ENCODE measurements at places on chromosomes 6 and 20.

DNA sequence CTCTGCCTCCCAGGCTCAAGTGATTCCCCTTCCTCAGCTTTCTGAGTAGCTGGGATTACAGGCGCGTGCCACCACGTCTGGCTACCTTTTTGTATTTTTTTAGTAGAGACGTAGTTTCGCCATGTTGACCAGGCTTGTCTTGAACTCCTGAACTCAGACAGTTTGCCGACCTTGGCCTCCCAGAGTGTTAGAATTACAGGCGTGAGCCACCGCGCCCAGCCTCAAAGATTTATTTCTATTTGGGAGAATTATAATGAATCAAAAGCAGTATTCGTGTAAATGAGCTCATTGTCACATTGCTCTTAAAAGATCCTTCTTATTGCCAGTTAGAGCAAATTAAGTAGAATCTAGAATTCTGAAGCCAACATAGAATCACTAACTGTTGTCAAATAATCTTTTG is 9.4 kb upstream of the ZNF343 start:
- DNase-seq, result no peak

- DNase-seq, result no peak
These were observed 62.8 kb downstream of the ILRUN start for GRCh38 chr6:34633785-34634184.

- DNase-seq, result no peak
These were observed 6.8 kb downstream of the BNIP5 start for GRCh38 chr6:36329798-36330291.

DNA sequence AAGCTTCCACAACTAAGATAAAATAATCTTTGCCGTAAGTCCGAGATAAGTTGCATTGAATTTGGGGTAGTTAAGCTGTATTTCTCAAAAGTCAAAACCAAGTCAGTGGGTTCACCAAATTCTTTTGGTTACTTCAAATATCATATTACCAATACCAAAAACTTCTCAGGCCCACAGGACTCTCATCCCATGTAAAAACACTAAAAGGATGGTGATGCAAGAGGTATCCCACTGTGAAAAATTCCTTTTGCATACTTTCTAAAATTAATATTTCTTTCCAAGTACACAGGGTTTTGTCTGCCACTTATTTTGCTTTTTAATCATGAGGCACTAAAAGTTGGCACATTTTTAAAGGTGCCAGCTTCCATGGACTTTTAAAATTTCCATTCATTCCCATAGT is 151.3 kb downstream of the GJA10 start:
- no peak for DNase-seq

- no peak for DNase-seq
These were observed 272.7 kb upstream of the PLCB4 start for GRCh38 chr20:8796088-8796660.

GRCh38 chr6:152695372-152696045 is 2.2 kb upstream of the MYCT1 start:
- DNase-seq, result no peak

- DNase-seq, result no peak
These were observed 618.6 kb downstream of the EPM2A start for GRCh38 chr6:145116591-145117178.

GRCh38 chr20:37915800-37916570 is 13.1 kb downstream of the VSTM2L start:
- no peak for DNase-seq

GRCh38 chr6:43776115-43776798 is 6.2 kb downstream of the VEGFA start:
- no peak for DNase-seq

DNA sequence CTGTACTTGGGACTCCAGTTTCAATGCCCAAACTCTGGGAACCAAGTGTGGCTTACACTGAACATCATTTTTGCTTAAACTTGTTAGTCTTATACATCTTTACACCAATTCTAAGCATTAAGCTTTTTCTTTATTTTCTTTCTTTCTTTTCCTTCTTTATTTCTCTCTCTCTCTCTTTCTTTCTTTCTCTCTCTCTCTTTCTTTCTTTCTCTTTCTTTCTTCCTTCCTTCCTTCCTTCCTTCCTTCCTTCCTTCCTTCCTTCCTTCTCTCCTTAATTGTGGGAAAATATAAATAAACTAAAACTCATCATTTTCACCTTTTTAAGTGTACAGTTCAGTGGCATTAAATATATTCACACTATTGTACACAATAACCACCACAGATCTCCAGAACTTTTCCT is 31.6 kb upstream of the HLA-DQA2 start:
- DNase-seq, result no peak

DNA sequence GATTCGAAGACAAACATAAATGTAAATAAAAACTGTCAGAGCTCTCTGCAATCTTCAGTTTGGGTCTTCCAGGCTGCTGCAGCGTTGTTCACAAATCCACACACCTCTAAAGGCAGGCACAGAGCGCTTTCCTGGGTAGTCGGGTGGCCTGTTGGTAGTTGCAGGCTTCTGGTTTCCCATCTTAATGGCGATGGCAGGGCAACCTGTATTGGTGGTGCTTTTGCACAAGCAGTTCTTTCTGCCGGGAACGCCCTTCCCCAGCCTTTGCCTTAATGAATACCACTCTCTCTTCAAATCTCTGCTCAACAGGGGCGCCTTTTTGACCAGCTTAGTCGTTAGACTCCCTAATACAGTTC is 723 bp upstream of the IFT52 start:
- DNase-seq, result peak; percentile 45

GRCh38 chr20:42589976-42590639 is 599.6 kb downstream of the PTPRT start:
- no peak for DNase-seq

DNA sequence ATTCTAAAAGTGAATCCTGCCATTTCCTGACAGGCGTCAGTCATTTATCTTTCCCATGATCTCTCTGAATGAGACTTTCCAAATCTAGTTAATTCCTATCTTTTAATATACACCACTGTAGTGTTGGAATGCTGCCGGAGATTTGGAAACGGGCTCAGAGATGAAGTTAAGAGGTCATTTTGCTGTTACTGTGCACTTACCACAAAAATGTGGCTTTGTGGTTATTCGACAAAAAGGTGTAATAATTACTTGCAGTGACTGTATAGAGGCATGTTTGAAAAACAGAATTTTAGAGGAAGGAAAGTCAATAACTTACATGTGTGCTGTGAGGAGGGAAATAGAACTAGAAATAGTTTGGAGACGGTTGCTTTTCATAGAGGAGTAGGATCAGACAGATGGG is 460.2 kb upstream of the BTBD3 start:
- no peak for DNase-seq

DNA sequence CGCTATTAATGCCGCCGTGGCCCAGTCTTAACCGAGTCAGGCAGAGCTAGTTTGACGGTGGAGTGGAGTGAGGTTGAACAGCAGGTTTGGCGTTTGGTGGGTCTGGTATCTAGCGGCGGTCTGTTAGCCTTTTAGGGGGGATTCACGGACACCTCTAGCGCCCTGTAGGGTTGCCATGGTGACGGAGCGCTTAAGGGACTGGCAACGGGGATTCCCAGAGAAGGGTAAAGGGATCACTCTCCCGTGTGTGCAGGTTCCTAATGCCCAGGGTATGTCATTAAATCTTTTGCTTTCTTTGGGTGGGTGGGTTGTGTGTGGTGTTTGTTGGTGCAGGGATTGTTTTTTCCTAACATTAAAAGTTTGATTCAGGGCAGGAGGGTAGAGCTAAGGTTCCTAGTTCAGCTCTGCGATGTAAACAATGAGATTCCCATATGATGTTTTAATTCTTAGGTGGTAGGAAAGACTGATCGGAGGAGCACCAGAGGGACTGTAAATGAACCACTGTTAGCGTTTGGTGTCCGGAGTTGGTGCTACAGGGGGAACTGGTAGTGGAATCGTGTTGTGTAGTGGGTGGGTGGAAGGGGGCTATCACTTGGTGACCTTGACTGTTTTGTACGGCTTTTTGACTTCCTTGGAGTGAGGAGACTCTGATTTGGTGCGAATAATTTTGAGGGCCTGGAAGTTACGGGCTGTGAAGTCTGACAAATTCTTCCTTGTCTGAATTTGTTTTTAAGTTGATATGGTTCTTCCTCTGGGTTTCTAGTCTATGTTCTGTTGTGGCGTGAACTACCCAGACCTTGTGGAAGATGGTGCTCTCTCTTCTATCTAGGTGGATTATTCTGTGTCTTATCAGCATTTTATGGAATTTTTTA is 5.0 kb downstream of the BRD2 start:
- no peak for DNase-seq

GRCh38 chr6:75503291-75503690 is 9.7 kb upstream of the FILIP1 start:
- DNase-seq, result peak; percentile 3

- no peak for DNase-seq
These were observed 91.0 kb downstream of the TBXT start for GRCh38 chr6:166076625-166077024.

DNA sequence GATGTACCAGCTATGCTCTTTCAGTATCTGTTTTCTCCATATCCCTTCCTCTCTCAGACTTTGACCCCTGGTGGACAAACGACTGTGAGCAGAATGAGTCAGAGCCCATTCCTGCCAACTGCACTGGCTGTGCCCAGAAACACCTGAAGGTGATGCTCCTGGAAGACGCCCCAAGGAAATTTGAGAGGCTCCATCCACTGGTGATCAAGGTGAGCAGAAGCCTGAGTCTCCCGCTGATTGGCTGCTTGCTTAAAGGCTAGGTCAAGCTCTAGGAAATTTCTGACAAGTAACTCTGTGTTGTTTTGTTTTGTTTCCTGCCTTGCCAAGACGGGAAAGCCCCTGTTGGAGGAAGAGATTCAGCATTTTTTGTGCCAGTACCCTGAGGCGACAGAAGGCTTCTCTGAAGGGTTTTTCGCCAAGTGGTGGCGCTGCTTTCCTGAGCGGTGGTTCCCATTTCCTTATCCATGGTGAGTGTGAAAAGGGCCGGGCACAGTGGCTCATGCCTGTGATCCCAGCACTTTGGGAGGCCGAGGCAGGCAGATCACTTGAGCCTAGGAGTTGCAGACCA is 28.6 kb downstream of the C6orf89 start:
- no peak for DNase-seq

DNA sequence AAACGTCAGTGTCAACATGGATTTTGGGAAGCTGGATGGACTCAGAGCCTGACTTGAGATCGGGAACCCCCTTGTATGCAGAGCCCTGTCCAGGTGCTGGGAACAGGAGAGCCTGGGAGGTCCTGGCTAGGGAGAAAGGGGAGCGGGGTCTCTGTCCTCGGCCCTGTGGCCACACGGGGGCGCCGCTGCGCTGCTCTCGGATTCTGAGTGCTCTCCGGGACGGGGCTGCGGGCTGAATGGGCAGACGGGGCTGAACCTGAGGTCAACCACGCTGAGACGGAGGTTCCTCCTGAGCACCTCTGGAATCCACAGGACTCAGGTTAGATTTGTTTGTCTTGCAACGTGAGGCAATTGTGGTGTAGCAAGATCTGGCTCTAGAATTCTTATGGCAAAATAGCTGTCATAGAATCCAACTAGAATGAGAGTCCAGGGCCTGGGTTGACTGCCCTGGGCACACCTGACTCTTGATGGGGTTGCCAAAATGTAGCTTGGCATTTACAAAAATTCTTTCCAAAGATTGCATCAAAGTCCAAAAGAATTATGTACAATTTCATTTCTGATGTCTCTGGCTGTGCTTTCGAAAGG is 20.6 kb upstream of the HLA-F start:
- peak; percentile 78 for DNase-seq

- no peak for DNase-seq
These were observed 8.5 kb downstream of the TRIM15 start for GRCh38 chr6:30171677-30172471.

DNA sequence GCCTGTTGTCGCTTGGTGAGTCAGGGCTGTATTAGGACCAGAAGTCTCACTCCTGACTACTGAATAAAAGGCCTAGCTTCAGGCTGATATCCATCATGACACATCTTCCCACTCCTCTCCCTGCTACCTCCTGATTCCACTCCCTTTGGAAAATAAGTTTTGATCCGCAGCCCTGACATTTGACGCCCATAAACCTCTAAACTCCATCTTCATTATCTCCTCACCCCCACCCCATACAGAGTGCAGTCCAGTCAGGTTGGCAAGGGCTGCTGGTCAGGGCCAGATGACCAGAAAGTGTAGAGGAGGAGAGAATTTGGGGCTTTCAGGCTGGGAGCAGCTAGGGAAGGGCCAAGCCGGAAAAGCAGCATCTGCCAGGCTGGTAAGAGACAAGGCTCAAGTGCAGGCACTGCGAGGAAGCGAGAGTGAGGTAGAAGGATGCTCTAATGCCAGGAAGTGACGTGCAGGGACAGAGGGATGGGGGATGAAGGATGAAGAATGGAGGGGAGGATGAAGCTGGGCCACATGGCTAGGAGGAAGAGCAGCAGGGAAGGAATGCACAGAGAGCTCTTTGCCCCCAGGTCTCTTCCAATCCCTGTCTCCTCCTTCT is 1.2 kb downstream of the GGT7 start:
- no peak for DNase-seq

- DNase-seq, result peak; percentile 47
These were observed 37.2 kb downstream of the SCML4 start for GRCh38 chr6:107786709-107787588.

- peak; percentile 51 for DNase-seq
These were observed 7.0 kb downstream of the SYNGAP1 start for GRCh38 chr6:33426590-33427511.
